CD4-positive, alpha-beta T cell treated with Interleukin-6 for 4 hours (primary cell): ENCODE measurements at places on chromosomes 11 and 22.
A peak's percentile ranks its signal among the peaks of the same experiment; 100 is the strongest.

- no peak for DNase-seq
These were observed 26.1 kb upstream of the RTL6 start for GRCh38 chr22:44523981-44524759.

GRCh38 chr11:105164208-105164607, 24.6 kb upstream of the CARD18 start:
- no peak for DNase-seq

GRCh38 chr11:110960167-110960566, 247.9 kb upstream of the ARHGAP20 start:
- no peak for DNase-seq

GRCh38 chr11:35100013-35100383, 39.0 kb upstream of the CD44 start:
- no peak for DNase-seq

- peak; percentile 57 for DNase-seq
These were observed 72.3 kb downstream of the ETS1 start for GRCh38 chr11:128515086-128515485.

GRCh38 chr11:9951807-9952206, 287.9 kb downstream of the SWAP70 start:
- DNase-seq = no peak
